ENCODE measurements at places on chromosomes 2 and 18.

- DNase-seq = no peak
Observed at GRCh38 chr2:48264627-48265026, 265.3 kb upstream of the STON1 start.

- DNase-seq = no peak
Observed at GRCh38 chr2:127158614-127159290, 51.8 kb upstream of the BIN1 start.

- DNase-seq = peak; percentile 3
Observed at GRCh38 chr2:169184074-169184473, 114.7 kb downstream of the DHRS9 start.

DNA sequence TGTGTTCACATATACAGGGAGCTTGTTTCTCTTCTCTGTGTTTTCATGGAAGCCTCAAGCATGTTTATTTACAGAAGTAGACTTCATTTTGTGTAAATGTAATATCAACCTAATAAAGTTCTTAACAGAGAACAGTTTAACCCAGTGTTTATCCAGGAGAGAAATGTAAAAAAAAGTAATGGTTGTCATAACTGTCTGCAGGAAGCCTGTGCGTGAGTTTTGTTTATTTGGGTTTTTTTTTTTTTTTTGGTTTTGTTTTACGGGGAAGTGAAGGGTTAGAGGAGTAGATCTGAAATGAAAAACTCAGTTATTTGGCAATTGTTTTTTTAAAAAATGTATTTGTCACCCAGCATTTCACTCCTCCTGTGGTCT, 124.7 kb downstream of the RAPGEF4 start:
- no peak for DNase-seq

- peak; percentile 97 for DNase-seq
Observed at GRCh38 chr2:1742681-1743395, 1.5 kb downstream of the PXDN start.

DNA sequence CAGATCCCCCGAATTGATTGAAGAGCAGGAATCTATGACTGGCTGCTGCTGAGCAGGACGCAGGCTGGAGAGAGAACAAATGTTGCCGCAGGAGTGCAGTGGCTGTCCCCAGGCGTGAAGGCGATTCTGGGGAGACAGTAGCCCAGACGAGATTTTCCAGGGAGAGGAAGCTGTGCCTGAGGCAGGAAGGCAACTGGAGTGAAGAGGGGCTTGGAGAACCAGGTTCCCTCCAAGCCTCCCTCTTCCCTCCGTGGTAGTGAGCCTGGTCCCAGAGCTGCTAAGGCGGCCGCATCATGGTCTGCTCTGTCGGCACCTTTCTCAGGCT, 1.3 kb upstream of the NPPC start:
- no peak for DNase-seq

GRCh38 chr18:30016179-30016578, 1026.4 kb downstream of the DSC3 start:
- no peak for DNase-seq

DNA sequence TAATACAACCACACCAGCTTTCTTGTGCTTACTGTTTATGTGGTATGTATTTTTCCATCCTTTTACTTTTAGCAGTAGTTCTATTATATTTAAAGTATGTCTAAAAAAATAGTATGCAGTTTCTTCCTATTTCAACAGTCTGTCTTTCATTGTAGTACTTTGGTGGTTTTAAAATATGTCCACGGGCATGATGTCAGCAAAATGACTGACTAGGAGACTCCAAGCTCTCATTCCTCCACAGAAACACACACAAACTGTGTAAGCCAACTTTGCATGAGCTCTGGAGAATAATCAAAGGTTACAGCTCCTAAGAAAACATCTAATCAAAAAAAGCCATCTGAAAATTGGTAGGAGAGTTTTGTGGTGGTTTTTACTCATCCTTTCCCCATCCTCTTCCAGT, 56.1 kb downstream of the TEX51 start:
- peak; percentile 28 for DNase-seq
